ENCODE measurements at places on chromosomes 6 and 20. TPM values are rescaled to one million over a fixed set of nuclear protein-coding genes. Genes with fewer than 3 reads are reported as not detected.

DNA sequence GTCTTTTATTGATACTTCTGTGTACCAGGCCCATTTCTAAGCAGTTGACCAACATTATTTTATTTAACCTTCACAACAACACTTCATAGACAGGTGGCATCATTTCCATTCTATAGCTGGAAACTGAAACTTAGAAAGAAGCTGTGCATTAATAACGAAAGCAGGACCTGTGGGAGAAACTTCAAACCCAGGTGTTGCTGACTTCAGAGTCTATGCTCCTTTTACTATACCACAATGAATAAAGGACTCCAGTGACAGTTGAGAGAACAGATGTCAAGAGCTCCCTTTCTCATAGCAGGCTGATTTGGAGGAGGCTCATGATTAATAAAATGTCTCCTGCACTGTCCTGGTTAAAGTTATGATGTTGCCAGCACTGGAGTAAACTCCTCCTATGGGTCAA, 56.6 kb upstream of the POU3F2 start:
- no peak for DNase-seq

DNA sequence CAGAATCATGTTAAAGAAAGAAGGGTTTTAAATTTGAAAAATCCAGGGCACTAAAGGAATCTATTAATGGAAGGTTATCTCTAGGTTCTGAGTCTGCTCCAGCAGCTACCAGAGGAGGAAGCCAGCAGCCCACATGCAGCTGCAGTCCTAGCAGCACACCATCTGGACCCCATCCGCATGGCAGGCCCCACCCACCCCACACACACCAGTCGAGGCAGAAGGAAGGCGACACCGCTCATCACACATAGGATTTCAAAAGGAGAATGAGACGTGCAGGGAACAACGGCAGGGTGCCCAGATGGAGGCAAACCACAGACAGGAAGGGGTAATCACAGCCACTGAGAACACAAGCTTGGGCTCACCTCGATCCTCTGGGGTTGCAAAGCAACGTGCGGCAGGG, 78.9 kb downstream of the GINS1 start:
- peak; percentile 21 for DNase-seq

DNA sequence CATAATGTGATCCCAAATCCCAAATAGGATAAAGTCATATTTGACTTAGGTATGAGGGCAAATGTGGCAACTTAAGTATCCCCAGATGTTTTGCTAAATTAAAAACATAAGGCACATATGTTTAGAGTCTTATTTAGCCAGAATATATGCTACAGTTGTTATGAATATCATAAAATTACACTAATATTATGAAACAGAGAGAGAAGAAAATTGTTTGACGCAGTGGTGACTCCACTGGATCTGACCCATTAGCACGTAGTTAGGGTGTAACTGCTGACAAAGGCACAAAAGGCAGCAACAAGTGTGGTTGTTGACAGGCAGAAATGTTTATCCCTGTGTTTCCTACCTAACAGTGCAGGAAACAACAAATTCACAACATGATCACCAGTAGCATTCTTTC, 152.4 kb upstream of the THBS2 start:
- DNase-seq = no peak

DNA sequence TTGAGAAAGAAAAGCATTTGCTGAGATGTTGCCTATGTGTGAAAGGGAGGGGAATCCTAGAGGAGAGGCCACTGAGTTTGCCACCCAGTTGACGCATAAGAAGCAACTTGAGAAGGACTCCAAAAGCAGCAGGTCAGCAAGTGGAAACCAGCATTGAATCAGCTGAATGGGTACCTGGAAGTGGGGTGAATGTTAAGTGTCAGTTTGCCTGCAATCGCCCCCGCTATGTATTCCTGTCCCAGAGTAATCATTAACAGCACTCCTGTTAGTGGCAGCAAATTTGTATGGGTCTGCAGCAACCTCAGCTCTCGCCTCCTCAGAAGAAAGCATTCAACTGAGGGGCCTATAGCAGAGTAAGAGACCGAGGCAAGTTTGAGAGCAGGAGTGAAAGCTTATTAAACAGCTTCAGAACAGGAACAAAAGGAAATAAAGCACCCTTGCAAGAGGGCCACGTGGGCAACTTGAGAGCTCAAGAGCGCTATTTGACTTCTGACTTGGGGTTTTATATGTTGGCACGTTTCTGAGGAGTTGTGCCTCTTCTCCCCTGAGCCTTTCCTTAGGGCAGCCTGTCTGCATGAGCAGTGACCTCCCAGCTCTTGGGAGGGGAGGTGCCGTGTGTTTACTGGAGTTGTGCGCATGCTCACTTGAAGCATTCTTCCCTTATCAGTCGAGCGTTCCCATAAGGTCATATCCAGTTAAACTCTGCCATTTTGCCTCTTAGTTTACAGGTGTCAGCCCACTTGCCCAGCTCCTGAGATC, 122.6 kb upstream of the PHACTR1 start:
- DNase-seq = no peak

GRCh38 chr6:139327038-139327437, 35.2 kb upstream of the TXLNB start:
- no peak for DNase-seq

GRCh38 chr6:50591135-50591534, 122.2 kb upstream of the TFAP2D start:
- no peak for DNase-seq

GRCh38 chr6:95599706-95600105, 22.4 kb downstream of the MANEA start:
- DNase-seq = no peak

DNA sequence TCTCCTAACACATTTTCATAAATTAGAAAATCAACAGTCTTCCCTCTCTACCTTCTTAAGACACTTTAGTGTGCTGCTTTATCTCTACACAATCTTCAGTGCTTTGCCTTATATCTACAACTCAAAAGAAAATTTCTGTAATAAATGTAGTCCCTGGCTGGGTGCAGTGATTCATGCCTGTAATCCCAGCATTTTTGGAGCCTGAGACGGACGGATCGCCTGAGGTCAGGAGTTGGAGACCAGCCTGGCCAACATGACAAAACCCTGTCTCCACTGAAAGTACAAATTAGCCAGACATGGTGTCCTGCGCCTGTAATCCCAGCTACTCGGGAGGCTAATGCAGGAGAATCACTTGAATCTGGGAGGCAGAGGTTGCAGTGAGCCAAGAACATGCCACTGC, 9.7 kb upstream of the EDN1 start:
- no peak for DNase-seq

DNA sequence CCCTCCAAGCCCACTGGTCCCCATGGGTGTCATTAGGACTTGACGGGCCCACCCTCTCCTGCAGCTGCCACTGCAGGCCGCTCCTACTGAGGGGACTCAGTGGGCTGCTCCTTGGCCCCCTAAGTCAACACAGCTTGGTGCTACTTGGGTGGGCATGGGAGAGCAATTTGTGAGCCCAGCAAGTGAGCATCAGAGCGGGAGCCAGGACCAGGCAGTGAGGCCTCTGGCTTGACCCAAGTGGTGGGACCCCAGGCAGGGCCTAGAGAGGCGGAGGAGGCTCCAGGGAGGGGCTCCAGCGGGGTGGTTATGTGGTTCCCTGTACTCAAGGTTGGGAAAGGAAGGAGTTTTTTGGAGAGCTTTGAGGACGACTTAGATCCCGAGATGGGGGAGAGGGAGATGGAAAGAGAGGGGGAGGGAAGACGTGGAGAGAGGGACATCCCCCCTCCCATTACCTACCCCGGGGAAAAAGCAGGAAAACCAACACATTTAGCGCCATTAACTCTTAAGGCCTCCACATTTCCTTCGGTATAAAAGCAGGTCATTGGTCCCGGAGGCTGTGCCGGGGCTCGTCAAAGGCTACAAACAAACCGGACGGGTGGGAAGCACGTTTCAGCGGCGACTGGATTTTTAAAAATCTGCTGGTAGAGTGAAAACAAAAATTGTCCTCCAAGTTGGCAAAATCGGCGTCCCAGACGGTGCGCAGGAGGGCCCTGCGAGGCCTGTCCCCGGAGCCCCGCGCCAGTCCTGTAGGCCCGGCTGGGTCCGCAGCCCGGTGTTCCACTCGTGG, 8.8 kb downstream of the FOXC1 start:
- no peak for DNase-seq

- no peak for DNase-seq
These were observed 704.2 kb upstream of the MAP3K7 start for GRCh38 chr6:91291071-91291470.

- DNase-seq = peak; percentile 41
These were observed 43.1 kb downstream of the RBM38 start for GRCh38 chr20:57434390-57434700.

DNA sequence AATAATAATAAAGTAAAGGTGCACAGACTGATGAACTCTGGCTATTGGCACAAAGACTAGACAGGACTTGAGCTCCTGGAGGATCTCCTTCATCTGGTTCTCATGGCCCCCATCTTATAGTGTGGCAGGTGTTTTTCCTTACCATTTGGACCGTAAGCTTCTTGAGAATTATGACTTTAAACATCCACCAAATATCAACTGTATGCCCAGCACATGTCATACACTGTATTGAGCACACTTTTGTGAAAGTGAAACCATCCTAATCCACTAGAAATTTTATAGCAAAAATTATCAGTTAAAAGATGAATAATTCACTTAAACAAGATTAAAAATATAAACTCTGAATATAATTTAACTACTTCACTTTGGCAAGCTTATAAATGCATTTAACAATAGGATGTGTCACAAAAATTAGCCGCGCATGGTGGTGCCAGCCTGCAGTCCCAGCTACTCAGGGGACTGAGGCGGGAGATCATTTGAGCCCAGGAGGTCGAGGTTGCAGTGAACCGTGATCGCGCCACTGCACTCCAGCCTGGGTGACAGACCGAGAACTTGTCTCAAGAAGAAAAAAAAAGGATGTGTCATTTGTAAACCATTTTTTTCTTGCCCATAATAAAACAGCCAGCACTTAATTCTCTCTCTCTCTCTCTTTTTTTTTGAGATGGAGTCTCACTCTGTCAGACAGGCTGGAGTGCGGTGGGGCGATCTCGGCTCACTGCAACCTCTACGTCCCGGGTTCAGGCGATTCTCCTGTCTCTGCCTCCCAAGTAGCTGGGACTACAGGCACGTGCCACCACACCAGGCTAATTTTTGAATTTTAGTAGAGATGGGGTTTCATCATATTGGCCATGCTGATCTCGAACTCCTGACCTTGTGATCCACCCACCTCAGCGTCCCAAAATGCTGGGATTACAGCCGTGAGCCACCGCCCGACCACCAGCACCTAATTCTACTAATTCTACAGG, 9.1 kb downstream of the HIVEP2 start:
- no peak for DNase-seq

CNKSR3 gene
- 4.2 TPM for polyA plus RNA-seq

SCUBE3 gene
- 5.6 TPM for polyA plus RNA-seq

All from heart right ventricle (tissue), 16 donors.